ENCODE measurements at places on chromosomes 1 and 21. TPM values are rescaled to one million over a fixed set of nuclear protein-coding genes. Genes with fewer than 3 reads are reported as not detected.

The CNIH3 gene
- total RNA-seq: 4.4 TPM

GRCh38 chr1:17706445-17706844 lies 48.7 kb upstream of the ACTL8 start:
- no peak for DNase-seq

The FAM72D gene
- 0.61 TPM for total RNA-seq

DNA sequence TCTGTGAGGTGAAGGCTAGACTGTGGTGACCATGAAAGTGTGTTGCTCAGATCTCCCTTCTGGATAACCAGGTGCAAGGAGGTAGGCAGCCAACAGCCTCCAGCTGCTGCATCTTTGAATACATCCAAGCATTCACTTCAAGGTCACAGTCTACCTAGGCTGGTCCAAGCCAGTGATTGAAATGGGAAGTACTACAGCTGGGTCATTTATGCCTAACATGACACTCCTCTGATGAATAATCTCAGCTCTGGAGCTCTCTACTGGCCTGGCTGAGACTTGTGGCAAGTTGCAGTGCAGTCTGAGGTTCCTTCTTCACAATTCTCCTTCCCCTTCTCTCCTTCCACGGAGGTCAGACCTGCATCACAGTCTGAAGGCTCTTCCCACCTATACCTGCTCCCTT lies 35.0 kb upstream of the ARHGAP29 start:
- DNase-seq: no peak

GRCh38 chr1:247409869-247410544 lies 6.0 kb upstream of the NLRP3 start:
- DNase-seq: no peak

DNA sequence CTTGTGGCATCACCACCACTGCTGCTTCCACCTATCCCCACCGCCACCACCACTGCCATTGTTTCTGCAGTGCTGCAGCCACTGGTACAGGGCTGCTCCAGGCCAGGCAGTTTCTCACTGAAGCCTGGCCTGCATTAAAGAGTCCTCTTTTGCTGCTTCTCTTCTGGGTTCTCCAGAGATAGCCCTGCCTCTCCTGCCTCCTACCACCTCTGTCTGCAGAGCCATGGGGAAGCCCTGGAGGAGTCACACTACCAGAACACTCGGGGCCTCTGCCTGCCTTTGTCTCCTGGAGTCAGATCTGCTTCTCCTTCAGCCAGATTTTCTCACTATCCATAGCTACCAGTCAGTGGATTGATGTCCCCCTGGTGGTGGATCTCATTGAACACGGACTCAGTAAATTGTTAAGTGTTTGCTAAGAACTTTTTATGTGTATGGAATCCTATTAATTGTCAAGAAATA lies 37.7 kb upstream of the DDAH1 start:
- DNase-seq: no peak

The SMCP gene
- not detected for total RNA-seq

The PLXNA2 gene
- total RNA-seq: 66.0 TPM

All from glutamatergic neuron (in vitro differentiated cells).